GM04503 (cell line): ENCODE measurements at places on chromosomes 2 and 18.

DNA sequence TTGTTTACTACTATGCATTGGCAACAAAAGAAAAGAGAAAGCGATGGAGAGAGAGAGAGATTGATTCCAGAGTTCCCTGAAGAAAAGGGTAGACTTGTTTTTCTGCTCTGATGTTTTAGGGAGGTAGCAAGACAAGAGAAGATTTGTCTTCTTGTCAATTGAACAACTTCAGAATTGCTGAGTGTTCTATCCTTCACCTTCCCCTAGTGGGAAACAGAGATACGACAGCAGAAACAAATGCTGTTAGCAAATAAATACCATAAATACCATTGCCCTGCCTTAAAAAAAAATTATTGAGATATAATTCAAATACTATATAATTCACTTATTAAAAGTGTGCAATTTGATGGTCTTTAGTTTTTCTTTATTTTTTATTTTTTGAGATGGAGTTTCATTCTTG, 26.2 kb upstream of the CCDC150 start:
- DNase-seq, result no peak

DNA sequence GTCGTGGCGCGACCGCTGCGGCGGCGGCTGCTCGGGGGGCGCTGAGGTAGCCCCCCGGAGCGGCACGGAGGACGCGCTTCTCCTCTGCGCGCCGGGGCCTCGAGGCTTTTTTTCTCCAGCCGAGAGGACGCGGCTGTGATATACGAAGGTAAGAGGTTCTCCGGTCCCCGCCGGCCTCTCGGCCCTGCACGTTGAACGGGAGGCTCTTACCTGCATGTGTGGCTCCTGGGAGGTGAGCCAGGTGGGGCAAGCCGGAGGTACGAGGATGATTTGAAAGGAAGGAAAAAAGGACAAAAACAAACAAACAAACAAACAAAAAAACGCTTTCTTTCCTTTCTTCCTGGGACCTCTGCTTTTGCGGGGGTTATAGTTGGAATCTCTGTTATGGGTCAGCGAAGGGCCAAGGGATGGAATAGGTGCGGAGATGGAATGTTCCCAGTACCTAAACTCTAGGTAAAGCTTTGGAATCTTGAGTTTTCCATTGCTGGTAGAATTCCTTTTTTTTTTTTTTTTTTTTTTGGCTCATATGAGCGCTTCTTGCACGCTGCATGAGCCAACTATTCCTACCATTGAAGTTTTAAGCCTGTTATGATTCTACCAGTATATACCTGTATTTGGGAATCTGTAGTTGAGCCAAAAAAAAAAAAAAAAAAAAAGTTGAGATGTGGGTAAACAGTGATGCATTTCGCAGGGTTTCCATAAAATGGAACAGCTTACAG, 674 bp downstream of the PTPN4 start:
- no peak for DNase-seq

DNA sequence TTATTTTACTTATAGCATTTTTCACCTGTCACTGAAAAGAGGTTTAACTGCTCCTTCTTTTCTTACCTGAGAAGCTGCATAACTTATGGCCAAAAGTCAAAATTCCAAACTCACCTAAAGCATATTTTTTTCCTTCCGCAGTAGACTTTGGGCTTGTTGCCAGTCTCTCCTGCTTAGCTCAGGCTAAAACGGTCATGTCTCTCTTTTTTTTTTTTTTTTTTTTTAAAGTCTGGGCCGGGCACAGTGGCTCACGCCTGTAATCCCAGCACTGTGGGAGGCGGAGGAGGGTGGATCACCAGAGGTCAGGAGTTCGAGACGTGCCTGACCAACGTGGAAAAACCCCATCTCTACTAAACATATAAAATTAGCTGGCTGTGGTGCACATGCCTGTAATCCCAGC, 113.5 kb downstream of the RTN4 start:
- no peak for DNase-seq

DNA sequence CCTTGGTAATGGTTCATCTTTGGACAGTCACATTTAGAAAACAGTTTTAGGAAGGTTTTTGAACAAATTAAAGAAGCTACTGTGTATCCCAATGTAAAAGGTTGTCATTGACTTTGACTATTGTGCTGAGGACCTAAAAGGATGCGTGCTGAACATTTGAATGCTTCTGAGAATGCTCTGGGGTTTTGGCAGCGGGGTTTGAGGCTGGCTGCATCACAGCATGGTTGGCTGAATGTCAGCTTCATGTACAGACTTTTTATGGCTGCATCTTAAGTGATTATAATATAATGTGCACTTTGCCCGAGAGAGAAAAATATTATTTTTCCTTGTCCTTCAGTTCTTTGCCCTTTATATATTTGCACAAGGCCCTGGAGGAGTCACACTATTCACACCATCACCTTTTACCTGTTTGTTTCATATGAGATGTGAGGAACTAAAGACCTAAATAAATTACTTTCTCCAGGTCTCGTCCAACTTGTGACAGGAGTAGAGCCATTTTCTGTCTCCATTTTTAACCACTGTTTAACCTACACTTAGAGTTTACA, 125.9 kb downstream of the CCDC85A start:
- DNase-seq, result no peak

- no peak for DNase-seq
These were observed 753.0 kb downstream of the CNTNAP5 start for GRCh38 chr2:124778076-124778475.

DNA sequence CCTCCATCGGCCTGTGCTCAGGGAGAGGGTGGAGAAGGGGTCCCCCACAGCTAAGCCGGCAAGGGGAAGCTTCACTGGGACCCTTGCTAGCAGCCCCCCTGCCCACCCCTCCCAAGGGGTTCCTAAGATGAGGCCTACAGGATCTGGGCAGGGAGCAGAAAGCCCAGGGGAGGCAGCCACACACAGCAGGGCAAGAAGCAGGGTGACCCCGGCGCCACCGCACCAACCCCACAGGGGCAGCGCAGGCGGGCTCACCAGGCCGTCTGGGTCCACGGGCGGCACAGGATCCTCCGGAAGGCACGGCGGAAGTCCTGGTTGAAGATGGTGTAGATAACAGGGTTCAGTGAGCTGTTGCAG, 1.8 kb downstream of the ADRA2B start:
- no peak for DNase-seq

DNA sequence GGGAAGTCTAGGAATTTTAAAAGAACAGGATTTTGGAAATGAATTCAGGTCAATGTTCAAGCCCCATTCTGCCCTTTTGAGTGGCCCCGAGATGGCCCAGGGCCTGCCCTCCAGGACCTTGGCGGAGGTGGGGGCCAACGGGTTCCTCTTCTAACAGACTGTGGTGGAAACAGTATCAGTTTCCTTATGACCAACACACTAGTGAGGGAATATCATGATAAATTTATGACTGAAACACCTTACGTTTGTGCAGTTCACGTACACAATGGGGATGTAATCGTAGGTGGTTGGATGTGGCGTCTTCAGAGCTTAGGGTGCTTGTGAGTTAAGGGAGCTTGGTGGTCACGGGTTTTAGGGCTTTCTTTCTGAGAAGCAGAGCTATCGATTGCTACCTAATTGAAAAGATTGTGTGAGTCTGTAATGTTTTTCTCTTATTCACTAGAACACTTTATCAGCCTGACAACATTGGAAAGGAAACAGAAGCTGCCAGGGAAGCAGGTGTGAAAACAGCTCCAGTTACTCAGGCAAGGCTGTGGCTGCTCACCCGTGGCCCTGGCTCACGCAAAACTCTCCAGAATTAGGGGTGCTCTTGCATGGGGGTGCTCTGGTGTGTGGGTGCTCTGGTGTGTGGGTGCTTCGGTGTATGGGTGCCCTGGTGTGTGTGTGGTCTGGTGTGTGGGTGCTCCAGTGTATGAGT, 165.3 kb downstream of the SNTG2 start:
- no peak for DNase-seq

GRCh38 chr2:60529785-60530627, 23.4 kb downstream of the BCL11A start:
- no peak for DNase-seq

GRCh38 chr2:191329841-191330240, 84.6 kb downstream of the MYO1B start:
- DNase-seq, result no peak

DNA sequence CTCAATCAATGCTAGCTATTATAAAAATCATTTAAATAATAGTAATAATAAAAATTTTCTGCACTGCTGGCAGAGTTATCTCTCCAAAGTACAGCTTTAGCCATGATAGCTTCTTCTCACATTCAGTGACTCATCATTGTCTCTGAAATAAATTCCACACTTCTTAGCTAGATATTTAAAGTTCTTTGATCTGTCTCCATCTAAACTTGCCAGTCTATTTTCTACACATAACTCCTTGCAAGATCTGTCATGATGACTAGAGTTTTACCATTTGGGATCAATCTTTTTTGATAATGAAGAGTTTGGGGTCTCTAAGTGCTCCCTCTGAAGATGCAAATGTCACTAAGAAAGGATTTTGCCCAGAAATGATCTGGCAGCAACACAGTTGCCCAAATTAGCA, 155.4 kb upstream of the LHCGR start:
- DNase-seq, result no peak

DNA sequence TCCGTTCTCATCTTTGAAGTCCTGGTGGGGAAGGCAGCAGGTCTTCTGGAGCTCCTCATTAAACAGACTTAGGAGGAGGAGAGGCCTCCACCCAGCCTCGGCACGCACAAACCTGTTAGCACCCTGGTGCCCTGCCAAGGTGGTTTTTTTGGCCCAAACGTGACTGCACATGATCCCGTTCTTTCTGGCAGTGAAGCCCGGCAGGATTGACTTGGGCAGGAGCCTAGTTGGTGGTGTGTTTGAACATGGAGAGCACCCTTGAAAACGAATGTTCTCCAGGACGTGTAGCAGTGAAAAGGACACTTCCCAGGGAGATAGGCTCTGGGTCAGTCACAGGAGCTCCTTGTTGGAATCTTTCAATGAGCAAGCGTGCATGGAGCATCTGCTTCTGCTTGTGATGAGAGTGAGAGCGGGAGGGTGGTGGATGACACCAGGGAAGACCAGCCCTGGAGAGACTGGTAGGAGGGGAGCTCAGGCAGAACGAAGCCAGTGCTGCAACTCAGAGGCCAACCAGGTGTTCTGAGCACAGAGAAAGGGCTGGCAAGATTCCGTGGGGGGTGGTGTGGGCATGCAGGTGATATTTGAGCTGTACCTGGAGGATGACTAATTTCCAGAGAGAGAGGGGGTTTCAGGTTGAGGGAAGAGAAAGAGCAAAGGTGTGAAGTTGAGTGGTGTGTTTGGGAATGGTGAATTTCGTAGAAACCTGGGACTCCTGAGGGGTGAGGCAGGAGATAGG, 73.8 kb downstream of the TANC1 start:
- no peak for DNase-seq

DNA sequence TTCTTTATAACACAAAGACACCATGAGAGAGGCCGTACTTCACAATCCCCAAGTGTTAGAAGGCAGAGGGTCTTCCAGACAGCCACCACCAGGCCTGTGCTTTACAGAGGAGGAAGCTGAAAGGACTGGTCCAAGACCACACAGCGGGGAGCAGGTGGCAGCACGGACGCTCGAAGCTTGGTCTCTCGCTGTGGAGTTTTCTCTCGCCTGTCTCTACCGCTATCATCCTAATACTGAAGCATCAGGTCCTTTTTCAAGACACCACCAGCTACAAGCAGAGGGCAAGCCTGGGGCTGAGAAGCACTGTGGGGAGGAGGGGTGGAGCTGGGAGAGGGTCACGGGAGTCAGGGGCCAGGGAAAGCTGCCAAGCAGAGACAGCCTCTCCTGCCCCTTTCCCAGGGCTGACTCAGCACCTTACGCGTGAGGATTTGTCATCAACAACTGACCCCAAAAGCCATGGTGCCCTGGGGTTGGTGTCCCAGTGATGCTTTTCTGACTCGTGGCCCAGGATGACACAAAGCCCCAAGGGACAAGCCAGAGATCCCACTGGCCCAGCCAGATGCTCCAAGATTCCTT, 31.9 kb upstream of the FOSL2 start:
- no peak for DNase-seq

- DNase-seq, result no peak
These were observed 44.4 kb upstream of the ITPRID2 start for GRCh38 chr2:181847198-181847556.

GRCh38 chr18:31185186-31185950, 22.7 kb upstream of the DSC1 start:
- no peak for DNase-seq

DNA sequence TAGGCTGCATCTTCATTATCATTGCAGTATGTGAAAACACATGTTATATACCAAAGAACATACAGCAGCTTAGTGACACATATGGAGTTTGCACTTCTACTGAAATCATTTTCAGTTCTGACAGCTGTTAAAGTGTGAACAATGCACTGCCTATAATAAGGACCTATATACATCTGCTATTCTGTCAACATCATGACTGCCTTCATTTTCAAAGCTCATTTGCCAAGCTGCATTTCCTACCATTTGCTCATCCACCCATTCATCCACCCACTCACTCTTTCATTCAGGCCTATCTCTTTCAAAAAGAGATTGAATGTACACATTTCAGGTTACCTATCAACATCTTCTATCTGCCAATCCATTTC, 81.7 kb upstream of the STK17B start:
- no peak for DNase-seq

GRCh38 chr18:59551902-59552635, 145.2 kb downstream of the CCBE1 start:
- no peak for DNase-seq

DNA sequence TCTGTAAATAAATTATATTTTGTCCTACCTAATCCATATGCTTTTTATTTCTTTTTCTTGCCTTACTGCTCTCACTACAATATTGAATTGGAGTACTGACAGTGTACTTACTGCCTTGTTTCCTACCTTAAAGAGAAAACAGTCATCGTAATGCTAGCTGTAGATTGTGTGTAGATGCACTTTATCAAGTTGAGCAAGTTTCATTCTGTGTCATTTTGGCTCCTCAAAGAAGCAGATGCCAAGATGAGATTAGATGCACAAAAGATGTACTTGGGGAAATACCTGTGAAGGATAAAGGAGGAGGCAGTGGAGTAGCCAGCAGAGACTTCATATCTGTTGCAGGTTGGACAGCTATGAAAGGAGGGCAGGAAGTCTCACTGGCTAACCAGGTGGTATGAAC, 145.5 kb downstream of the FTCDNL1 start:
- no peak for DNase-seq
